ENCODE measurements at places on chromosomes 4 and X.

GRCh38 chr4:1746265-1746691 lies 25.0 kb downstream of the TACC3 start:
- DNase-seq: peak; percentile 92

- no peak for DNase-seq
Measured at GRCh38 chr4:89400287-89401035, 92.9 kb upstream of the GPRIN3 start.

GRCh38 chr4:9685692-9686091 lies 95.7 kb upstream of the DRD5 start:
- DNase-seq: no peak

- no peak for DNase-seq
Measured at GRCh38 chr4:47155919-47156318, 124.6 kb downstream of the GABRB1 start.

GRCh38 chrX:34879886-34880285 lies 62.7 kb upstream of the FAM47B start:
- DNase-seq: no peak

DNA sequence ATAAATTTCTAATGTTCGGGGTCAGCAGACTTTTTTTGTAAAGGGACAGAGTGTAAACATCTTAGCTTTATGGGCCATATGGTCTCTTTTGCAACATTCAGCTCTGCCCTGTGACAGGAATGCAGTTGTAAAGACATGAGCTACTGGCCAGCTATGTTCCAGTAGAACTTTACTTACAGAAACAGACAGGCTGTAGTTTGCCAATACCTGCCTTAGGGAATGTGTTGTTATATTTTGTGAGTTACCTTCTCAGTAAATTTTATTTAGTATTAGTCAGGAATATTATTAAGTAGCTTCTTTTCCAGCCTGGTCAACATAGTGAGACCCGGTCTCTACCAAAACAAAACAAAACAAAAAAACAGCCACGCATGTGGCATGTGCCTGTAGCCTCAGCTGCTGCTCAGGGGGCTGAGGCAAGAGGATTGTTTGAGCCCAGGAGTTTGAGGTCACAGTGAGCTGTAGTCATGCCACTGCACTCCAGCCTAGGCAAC lies 48.7 kb downstream of the HTT start:
- no peak for DNase-seq

- DNase-seq: no peak
Measured at GRCh38 chr4:140928880-140929279, 172.7 kb upstream of the TBC1D9 start.

GRCh38 chr4:3810796-3811485 lies 44.8 kb downstream of the ADRA2C start:
- DNase-seq: no peak

DNA sequence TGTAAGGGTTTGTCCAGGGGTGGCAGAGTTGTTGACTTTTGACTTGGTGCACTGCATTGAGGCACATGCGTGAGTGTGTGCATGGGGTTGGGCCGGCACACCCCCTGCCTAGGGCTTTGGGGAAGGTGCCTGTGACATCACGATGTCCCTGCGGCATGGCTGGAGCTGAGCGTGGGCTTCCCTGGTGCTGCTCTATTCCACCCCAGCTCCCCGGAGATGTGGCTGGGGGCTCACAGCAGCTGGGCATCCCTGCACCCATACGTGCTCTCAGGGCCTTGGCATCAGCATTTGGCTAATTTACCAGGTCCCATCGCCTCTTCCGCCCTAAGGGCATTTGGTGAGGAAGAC lies 5.7 kb downstream of the PSAPL1 start:
- no peak for DNase-seq

- no peak for DNase-seq
Measured at GRCh38 chrX:153830640-153831428, 490 bp upstream of the PDZD4 start.
